CD4-positive, alpha-beta T cell (primary cell): ENCODE measurements at places on chromosomes 12 and 14.

DNA sequence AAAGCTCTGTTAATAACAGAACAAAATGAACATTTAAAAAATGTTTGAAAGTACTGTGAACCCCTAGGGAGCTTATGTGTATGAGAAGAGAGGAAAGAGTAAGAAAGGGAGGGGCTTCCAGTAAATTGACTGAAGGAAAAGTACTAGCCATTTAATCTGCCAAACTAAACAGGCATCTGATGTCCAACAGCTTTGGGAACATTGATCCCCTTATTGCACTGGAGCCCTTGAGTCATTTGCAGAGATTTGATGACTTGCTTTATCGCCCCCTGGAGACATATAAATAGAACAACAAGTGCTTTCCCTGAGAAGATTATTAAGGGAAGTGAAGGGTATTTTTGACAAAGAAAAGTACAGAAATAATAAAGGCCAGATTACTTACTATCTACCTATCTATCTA lies 319.3 kb upstream of the NOVA1 start:
- no peak for DNase-seq
- H3K4me1 ChIP-seq, result no peaks in the 10 kb centered on the region
- H3K27ac ChIP-seq, result no peak overlapping the region
- no peak overlapping the region for H3K4me3 ChIP-seq
- no peaks in the 10 kb centered on the region for H3K27me3 ChIP-seq
- no peaks in the 10 kb centered on the region for H3K36me3 ChIP-seq

DNA sequence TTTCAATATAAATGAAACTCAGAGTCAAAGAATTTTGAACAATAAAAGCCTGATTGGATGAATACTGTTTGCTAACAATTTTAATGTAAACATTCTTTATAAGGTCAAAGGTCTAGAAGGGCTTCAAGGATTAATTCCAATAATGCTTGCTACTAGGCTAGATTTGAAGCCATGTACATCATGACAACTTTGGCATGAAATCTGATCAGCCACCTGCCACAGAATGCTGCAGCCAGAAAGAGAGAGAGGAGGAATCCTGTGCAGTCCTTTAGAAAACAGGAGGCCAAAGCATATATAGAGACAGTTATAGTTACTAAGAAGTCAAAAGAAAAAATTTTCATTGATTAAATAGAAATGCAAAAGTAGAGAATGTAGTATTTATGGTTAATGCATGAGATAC lies 47.1 kb downstream of the ABCD2 start:
- no peaks in the 10 kb centered on the region for H3K4me1 ChIP-seq
- H3K27ac ChIP-seq, result no peak overlapping the region
- H3K4me3 ChIP-seq, result no peak overlapping the region
- no peaks in the 10 kb centered on the region for H3K27me3 ChIP-seq
- peaks cover 54% of the 10 kb centered on the region for H3K36me3 ChIP-seq

DNA sequence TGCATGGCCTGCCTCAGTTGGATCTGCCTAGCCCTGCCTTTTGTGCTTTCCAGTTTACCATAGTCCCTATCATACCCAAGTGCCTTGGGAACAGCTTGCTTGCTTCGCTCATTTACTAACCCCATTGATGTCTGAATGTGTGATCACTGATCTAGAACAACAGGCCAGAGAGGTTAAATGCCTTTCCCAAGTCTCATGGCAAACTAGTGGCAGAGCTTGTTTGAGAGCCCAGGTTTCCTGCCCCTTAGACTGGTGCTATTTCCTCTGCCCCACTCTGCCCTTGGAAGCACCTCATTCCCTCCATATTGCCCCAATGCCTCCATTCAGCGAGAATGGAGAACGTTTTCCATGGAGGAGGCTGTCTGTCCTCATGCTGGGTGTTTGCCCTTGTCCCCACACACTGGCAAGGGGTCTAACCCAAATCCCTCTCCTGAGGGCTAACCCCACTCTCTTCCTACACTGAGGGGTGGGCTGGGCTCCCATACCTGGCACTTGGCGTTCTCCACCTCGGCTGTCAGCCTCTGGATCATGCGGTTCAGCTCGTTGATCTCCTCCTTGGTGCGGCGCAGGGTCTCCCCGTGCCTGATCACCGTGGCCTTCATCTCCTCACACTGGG lies 19.8 kb downstream of the KRT7 start:
- H3K4me3 ChIP-seq, result no peak overlapping the region
- H3K27me3 ChIP-seq, result peaks cover 23% of the 10 kb centered on the region
- H3K4me1 ChIP-seq, result peaks cover 13% of the 10 kb centered on the region
- H3K36me3 ChIP-seq, result no peaks in the 10 kb centered on the region

GRCh38 chr14:104289507-104289906 lies 151.1 kb downstream of the KIF26A start:
- no peak overlapping the region for H3K27ac ChIP-seq
- no peaks in the 10 kb centered on the region for H3K4me1 ChIP-seq
- H3K27me3 ChIP-seq, result no peaks in the 10 kb centered on the region
- no peak overlapping the region for H3K4me3 ChIP-seq
- DNase-seq, result no peak
- no peaks in the 10 kb centered on the region for H3K36me3 ChIP-seq

GRCh38 chr12:109949089-109949488 lies 47.1 kb downstream of the GIT2 start:
- H3K27me3 ChIP-seq, result no peaks in the 10 kb centered on the region
- DNase-seq, result no peak
- H3K4me1 ChIP-seq, result peaks cover 20% of the 10 kb centered on the region
- H3K27ac ChIP-seq, result no peak overlapping the region
- H3K36me3 ChIP-seq, result peaks cover 82% of the 10 kb centered on the region

- no peaks in the 10 kb centered on the region for H3K36me3 ChIP-seq
- H3K4me3 ChIP-seq, result no peak overlapping the region
- peaks cover 5% of the 10 kb centered on the region for H3K4me1 ChIP-seq
- H3K27ac ChIP-seq, result no peak overlapping the region
- no peak for DNase-seq
These were observed 34.6 kb downstream of the SLC6A12 start for GRCh38 chr12:179131-179884.

- peaks cover 16% of the 10 kb centered on the region for H3K4me1 ChIP-seq
- no peak for DNase-seq
These were observed 4.0 kb upstream of the SLC15A4 start for GRCh38 chr12:128827724-128828123.

DNA sequence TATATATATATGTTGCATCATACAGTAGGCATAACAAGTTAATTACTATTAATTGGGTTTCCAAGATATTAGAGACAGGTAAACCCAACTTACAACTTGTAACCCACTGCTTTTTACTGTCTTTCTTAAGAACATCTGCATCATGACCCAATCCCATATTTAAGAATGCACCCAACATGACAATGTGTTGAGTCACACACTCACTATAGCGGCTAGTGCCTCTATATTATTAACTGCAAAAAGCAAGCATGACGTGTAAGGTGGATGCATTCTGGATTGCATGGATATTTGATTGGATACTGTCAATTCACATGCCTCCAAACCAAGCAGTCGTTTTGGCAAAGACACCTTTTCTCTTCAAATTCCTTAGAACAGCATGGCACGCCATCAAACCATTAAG lies 68.2 kb downstream of the KSR2 start:
- no peak overlapping the region for H3K4me3 ChIP-seq
- no peaks in the 10 kb centered on the region for H3K4me1 ChIP-seq
- H3K36me3 ChIP-seq, result no peaks in the 10 kb centered on the region
- no peak overlapping the region for H3K27ac ChIP-seq
- H3K27me3 ChIP-seq, result no peaks in the 10 kb centered on the region

- DNase-seq, result no peak
- no peaks in the 10 kb centered on the region for H3K27me3 ChIP-seq
- H3K4me1 ChIP-seq, result no peaks in the 10 kb centered on the region
- no peak overlapping the region for H3K27ac ChIP-seq
- H3K4me3 ChIP-seq, result no peak overlapping the region
- H3K36me3 ChIP-seq, result no peaks in the 10 kb centered on the region
These were observed 16.2 kb upstream of the MED6 start for GRCh38 chr14:70616646-70617045.

- no peak overlapping the region for H3K4me3 ChIP-seq
- DNase-seq, result no peak
- peaks cover 59% of the 10 kb centered on the region for H3K36me3 ChIP-seq
- no peak overlapping the region for H3K27ac ChIP-seq
These were observed 37.4 kb downstream of the HSP90AA1 start for GRCh38 chr14:102049258-102050025.

- H3K27ac ChIP-seq, result no peak overlapping the region
- H3K36me3 ChIP-seq, result no peaks in the 10 kb centered on the region
- DNase-seq, result no peak
- H3K4me1 ChIP-seq, result no peaks in the 10 kb centered on the region
- H3K4me3 ChIP-seq, result no peak overlapping the region
These were observed 67.0 kb upstream of the CCDC198 start for GRCh38 chr14:57560681-57561080.

- no peaks in the 10 kb centered on the region for H3K4me1 ChIP-seq
- no peaks in the 10 kb centered on the region for H3K27me3 ChIP-seq
- no peak for DNase-seq
- no peak overlapping the region for H3K27ac ChIP-seq
- no peaks in the 10 kb centered on the region for H3K36me3 ChIP-seq
- no peak overlapping the region for H3K4me3 ChIP-seq
These were observed 293.9 kb downstream of the FBXL14 start for GRCh38 chr12:1300460-1300859.

DNA sequence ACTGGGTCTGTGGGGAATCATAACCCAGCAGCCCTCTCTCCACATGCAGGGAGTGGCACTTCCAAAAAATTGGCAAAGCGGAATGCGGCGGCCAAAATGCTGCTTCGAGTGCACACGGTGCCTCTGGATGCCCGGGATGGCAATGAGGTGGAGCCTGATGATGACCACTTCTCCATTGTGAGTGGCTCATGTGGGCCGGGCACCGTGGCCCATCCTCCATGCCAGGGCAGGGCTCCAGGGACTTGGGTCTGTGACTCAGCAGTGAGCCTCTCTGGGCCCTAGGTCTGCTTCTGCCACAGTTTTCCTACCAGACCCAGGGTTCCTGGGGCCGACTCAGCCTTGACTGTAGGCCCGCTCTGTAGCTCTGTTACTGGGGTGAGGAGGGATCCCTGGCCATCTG lies 2.2 kb downstream of the NPFF start:
- no peaks in the 10 kb centered on the region for H3K27me3 ChIP-seq
- H3K36me3 ChIP-seq, result peaks cover 32% of the 10 kb centered on the region
- DNase-seq, result no peak
- H3K4me3 ChIP-seq, result no peak overlapping the region
- peaks cover 33% of the 10 kb centered on the region for H3K4me1 ChIP-seq
